D721Med (cell line): ENCODE measurements at places on chromosomes 3 and 15.

GRCh38 chr3:29189328-29189727 lies 91.5 kb upstream of the RBMS3 start:
- DNase-seq: no peak

GRCh38 chr3:173221010-173221409 lies 80.0 kb upstream of the SPATA16 start:
- DNase-seq: no peak

GRCh38 chr15:32825219-32825618 lies 107.4 kb downstream of the GREM1 start:
- no peak for DNase-seq

- DNase-seq: no peak
Observed at GRCh38 chr3:108518895-108519294, 8.5 kb upstream of the MYH15 start.

GRCh38 chr3:149736953-149737205 lies 15.4 kb downstream of the COMMD2 start:
- DNase-seq: no peak

DNA sequence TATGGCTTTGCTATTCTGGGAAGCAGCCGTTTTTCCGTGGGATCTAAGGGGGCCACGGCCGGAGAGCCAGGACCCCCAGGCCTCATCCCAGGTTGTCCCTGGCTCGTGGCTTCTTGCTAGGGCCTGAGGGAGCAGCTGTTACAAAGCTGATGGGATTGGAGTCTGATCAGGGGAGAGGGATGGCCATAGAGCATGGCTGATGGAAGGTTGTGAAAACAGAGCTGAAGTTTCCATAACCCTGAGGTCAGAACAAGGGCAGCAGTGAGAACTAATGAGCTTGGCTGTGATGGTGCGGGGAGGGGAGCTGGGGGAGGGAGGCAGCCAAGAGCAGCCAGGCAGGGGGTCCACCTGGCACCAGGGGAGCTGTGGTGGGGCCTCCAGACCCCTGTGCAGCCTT lies 63.0 kb downstream of the LINGO1 start:
- no peak for DNase-seq

GRCh38 chr15:37111427-37111717 lies 11.0 kb upstream of the MEIS2 start:
- no peak for DNase-seq

- no peak for DNase-seq
Observed at GRCh38 chr15:27061739-27062138, 90.8 kb downstream of the GABRG3 start.

- DNase-seq: no peak
Observed at GRCh38 chr15:88803241-88803919, at the start of gene ACAN. ACAN (plus strand) TSS chr15:88803436; CDS start chr15:88836207, 32,771 bp downstream.

DNA sequence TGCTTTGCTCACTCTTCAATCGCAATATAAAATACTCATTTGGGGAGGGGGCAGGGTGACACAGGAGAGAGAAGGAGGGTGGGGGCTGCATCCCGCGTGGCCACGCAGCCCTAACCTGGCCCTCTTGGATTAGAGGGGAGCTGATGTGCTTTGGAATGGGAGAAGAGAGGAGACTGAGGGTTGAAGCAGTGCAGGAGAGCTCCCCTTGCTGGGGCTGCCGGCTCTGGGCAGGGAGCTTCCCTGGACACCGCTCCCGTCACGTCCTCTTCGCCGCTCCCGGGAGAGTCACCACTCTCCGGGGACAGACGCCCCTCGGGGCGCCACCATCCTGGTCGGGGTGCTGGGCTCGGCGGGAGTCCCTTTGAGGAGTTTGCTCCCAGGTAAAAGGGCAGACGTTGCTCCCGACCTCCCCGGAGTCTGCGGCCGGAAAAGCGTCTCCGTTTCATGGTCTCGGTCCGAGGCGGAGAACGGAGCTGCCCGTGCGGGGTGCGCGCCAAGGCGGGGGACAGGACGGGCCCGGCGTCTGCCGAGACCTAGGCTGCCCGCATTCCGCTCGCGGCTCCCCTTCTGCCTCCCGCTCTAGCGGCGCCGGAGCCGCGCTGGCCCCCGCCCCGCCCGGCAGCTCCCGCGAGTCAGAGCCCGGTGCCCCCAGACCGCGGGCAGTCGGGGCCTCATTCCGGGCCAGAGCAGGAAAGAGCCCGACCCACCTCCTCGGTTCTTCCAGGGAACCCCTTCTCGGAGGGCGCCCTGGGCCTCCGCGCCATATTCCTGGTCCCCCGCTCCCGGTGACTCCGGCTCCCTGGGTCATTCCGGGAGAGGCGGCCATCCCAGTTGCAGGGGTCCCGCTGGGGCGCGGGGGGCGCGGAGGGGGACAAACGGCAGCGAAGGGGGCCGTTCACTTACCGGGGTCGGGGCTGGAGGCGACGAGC lies 603 bp downstream of the SLC7A14 start:
- DNase-seq: peak; percentile 34

GRCh38 chr3:47846186-47846879 lies 43.4 kb downstream of the DHX30 start:
- DNase-seq: no peak

- DNase-seq: no peak
Observed at GRCh38 chr3:186754006-186754405, 29.4 kb upstream of the EIF4A2 start.

DNA sequence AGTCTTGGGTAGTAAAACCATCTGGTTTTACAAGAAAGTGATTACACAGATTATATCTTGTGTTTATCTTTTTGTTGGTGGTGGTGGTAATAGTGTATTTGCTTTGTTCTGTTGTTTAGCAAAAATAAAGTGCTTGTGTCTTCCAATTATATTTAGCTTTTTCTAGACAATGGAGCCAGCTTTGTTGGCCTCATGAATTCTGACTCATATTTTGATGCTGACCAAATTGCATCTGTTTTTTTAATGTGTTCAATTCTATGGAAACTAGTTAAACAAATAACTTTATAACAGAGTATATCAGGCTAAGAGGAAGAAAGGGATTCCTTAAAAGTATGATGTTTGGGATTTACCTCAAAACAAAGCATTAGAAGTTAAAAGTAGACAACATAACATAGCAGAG lies 69.3 kb upstream of the BFSP2 start:
- DNase-seq: no peak

DNA sequence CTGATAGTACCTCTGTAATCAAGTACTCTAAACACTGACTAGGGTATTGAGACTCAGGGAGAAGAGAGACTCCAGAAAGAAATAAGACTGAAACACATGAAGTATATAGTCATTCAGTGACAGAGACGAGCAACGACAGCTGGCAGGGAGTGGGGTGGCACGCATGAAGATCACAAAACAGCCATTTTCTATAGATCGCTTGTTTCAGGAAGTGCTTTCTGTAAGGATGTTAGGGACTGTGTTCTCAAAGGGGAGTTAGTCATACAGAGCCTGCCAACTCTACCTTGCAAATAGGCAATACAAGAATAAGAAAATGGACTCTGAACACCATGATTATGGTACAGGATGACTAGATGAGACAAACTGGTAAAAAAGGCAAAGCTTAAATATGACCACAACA lies 139.5 kb downstream of the TBL1XR1 start:
- no peak for DNase-seq

DNA sequence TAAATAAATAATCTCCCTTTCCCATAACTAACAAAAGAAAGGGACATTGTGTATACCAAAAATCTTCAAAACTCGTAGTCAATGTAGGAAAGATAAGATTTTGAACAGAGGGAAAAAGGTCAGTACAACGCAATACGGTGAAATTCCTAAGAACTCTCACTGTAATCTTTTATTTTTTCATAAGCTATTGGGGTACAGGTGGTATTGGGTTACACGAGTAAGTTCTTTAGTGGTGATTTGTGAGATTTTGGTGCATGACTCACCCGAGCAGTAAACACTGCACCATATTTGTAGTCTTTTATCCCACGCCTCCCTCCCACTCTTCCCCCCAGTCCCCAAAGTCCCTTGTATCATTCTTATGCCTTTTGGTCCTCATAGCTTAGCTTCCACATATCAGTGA lies 718.0 kb downstream of the TBL1XR1 start:
- DNase-seq: no peak

GRCh38 chr3:58008141-58009025 lies at the start of gene FLNB:
FLNB (plus strand) TSS chr3:58008422; CDS start chr3:58008565, 143 bp downstream.
- DNase-seq: peak; percentile 91

DNA sequence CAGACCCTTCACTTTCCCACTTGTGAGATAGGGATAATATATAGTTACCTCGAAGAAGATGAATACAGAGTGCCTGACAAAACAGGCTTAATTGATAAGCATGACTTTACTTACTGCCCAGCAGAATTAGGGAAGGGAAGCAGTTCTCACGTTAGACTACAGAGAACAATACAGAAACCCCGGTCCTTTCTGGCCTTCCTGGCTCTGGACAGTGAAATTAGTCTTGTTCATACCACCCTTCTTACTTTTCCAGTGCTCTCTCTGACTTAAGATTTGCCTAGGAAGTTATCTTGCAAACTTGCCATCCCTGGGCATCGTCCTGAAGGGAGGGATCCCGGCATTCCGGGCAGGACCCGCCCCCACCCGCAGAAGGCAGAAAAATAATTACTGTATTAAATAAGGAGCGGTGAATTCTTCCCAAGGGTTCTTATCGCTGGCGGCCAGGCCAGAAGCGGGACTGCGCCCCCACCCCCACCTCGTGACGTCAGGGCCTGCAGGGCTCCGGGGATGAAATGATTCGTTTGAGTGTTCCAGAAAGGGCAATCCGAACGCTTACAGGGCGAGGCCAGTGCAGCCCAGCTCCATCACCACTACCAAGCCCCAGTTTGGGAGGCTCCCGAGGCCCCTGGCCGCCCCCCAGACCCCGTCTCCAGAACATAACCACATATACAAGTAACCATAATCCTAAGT lies 8.4 kb downstream of the SOX2 start:
- no peak for DNase-seq

- DNase-seq: no peak
Observed at GRCh38 chr3:17985658-17986347, 243.4 kb upstream of the TBC1D5 start.

- no peak for DNase-seq
Observed at GRCh38 chr3:69014022-69014580, 617 bp upstream of the EOGT start.

DNA sequence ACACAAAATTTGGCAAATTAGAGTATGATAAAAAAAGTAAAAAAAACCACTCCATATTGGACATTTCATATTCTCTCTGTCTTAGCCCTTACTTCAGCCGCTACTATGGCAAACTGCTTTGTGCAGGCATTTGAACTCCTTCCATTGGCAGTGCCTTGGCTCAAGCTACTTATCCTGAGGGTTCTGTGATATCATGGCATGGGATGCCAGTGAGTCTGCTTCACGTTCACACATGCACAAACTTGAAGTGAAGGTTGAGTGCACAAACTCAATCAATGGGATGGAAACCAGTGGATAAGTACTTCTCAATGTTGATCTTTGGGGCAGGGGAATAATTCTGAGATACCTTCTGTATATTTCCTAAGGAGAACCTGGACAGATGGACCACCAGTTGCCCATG lies 117.2 kb downstream of the IL20RB start:
- DNase-seq: no peak

DNA sequence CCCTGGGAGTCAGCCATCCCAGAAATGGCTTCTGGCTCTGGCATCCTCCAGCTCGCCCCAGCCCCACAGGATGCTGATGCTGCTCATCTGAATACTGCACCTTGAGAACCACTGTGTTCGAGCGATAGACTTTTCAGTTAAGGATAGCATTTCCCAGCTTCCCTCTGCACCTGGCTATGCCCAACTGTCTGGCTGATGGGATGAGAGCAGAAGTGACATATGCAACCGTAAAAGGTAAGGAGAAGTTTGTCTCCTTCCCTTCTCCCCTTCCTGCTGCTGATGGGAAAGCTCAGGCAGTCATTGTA lies 9.7 kb upstream of the HHATL start:
- DNase-seq: no peak

DNA sequence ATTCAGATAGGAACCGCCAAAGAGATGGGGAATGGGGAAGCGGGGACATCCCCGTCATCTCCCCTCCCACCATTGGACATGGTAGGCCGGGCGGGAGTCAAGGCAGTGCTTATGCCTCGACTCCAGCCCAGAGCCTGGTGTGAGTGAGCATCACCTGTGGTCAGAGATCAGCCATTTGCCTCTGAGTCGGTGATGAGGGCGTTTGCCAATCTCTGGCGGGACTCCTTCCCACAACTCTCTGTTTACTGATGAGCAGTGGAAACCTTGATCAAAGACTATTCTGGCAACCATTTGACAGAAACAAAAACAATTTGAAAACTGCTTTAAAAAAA lies 63.9 kb upstream of the HES1 start:
- no peak for DNase-seq

- DNase-seq: no peak
Observed at GRCh38 chr3:178054471-178054870, 481.8 kb upstream of the KCNMB2 start.

DNA sequence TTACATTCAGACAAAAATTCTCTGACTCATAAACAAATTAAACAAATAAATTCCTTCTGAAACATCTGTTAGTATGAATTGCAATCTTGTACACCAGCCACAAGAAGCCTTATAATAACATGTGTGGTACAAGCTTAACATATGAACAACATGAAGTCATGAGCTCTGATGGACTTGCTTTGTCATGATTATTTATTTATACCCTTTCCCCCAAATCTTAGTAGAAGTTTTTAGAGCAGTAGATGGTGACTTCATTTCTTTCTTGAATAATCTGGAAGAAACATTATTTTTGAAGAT lies 633.4 kb downstream of the EPHA3 start:
- no peak for DNase-seq

DNA sequence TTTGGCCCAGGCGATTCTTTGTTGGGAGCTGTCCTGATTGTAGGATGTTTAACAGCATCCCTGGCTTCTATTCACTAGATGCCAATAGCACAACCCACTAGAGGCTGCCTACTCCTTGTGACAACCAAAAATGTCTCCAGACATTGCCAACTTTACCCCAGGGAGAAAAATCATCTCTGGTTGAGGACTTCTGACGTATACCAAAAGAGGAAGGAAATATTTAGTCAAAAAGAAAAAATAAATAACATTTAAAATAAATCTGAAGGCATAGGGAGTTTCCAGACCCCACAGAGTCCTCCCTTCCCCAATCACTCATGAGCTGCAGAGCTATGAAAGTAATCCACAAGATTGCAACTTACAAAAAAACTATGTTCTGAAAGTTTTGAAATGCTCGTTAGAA lies 61.0 kb downstream of the MECOM start:
- no peak for DNase-seq
